ENCODE measurements at places on chromosomes 13 and 19.
A peak's percentile ranks its signal among the peaks of the same experiment; 100 is the strongest.

DNA sequence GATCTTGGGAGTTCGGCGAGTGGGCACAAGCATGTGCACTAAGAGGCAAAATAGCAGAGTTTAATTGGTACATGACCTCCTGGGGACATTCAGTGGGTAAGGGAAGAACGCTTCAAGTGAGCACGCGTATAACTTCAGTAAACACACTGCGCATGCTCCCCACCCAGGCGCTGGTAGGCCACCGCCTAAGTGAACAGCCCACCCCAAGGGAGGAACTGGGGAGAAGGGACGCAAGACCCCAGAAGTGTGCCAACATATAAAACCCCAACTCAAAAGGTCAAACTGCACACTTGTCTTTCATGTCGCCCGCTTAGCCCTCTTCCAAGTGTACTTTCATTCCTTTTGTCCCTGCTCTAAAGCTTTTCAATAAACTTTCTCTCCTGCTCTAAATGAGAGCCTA is 10.5 kb upstream of the NTN5 start:
- no peak for DNase-seq

DNA sequence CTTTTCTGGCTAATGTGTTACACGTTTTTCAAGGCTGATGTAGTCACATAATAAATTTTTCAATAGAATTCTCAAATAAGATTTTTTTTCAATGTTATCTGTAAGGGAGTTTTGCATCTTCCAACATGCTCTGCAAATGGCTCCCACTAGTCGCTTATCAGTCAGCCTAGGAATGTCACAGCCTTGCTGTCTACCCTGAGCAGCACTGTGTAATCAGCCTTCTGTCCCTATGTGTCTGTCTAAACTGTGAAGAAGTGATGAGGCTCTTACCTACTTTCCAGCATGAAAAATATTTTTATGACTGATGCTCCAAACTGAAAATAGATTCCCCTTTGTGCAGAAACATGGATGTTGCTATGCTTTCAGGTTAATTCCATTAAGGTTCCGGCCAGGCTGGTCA is 75.1 kb upstream of the FAM216B start:
- no peak for DNase-seq

GRCh38 chr13:99998261-99998660 is 16.7 kb downstream of the ZIC2 start:
- DNase-seq, result no peak

- DNase-seq, result no peak
These were observed 1.7 kb downstream of the ZNF160 start for GRCh38 chr19:53101518-53101917.

- peak; percentile 88 for DNase-seq
These were observed 374.0 kb downstream of the IRS2 start for GRCh38 chr13:109412283-109412901.

- no peak for DNase-seq
These were observed 6.3 kb downstream of the MAP1S start for GRCh38 chr19:17725422-17726078.

DNA sequence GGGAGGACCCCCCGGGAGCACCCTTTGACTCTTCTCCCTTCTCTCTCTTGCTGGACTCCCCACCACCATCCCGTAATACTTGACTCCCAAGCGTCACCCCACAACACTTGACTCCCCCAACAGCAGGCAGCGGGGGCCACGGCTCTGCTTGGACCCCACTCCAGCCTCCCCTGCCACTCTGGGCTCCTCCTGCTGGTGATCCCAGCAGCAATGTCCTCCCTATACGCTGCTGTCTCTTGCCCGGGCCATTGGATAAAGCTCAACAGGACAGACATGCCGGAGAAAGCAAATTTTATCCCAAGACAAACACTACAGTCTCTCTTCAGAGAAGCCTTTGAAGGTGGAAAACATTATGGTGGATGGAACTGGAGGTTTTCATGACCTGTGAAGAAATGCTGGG is 20.4 kb upstream of the AMER2 start:
- no peak for DNase-seq

DNA sequence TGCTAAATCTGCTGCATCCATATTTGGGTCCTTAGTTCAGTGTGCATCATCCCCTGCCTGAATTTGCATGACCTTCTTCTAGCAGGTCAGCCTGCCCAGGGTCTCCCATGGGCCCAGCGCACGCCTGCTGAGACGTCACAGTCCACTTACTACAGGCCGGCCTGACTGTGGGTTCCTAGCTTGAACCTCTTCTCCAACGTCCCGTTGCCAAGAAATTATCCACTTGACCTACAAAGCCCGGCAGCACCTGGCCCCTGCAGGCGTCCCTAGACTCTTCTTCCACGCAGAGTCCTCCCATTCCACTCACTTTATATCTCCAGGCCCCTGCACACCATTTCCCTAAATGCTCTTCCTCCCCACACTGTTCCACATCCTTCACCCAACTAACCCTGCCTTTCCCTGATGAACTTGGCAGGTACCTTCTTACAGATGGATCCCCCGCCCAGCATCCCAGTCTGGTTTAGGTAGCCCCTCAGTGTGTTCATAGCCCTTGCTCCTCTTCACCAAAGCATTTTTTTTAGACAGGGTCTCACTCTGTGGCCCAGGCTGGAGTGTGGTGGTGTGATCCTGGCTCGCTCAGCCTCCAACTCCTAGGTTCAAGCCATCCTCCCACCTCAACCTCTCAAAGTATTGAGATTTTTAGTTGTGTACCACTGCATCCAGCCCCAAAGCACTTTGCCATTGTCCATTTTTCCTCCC is 155.0 kb upstream of the SOX1 start:
- no peak for DNase-seq

DNA sequence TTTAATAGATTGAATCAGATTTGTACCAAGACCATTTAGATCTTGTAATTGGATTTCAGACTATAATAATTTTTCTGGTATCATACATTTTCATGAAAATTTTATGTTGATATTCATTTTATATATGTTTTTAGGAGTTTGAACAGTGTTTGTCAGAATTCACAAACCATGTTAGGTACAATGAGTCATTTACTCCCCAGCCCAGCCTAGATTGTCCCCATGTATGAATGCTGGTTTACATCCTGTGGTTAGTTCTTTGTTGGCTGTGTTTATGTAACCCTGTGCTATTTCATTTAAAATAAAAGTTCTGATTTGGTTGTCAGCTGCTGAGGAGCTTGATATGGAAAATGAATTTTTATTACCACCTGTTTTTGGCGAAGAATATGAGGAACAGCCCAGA is 96.7 kb downstream of the GJA3 start:
- no peak for DNase-seq

DNA sequence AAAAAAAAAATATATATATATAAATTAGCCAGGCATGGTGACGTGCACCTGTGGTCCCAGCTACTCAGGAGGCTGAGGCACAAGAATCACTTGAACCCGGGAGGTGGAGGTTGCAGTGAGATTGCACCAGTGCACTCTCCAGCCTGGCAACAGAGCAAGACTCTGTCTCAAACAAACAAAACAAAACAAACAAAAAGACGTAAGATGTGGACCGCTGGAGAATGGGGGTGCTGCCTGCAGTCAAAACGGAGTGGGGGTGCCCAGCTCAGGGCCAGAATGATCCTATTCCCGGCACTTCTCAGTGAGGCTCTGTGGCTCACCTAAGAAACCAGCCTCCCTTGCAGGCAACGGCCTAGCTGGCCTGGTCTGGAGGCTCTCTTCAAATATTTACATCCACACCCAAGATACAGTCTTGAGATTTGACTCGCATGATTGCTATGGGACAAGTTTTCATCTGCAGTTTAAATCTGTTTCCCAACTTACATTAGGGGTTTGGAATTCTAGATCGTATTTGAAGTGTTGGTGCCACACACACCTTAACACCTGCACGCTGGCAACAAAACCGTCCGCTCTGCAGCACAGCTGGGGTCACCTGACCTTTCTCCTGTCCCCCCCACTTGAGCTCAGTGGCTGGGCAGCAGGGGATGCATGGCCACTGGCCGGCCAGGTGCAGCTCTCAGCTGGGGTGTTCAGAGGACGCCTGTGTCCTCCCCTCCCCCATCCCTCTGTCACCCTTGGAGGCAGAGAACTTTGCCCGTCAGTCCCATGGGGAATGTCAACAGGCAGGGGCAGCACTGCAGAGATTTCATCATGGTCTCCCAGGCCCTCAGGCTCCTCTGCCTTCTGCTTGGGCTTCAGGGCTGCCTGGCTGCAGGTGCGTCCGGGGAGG is at the start of gene F7:
Gene F7, plus strand, starts transcription at position 760 of the 889 bp plus-strand sequence. Its CDS starts 51 bp downstream, at position 811.
- DNase-seq, result no peak

DNA sequence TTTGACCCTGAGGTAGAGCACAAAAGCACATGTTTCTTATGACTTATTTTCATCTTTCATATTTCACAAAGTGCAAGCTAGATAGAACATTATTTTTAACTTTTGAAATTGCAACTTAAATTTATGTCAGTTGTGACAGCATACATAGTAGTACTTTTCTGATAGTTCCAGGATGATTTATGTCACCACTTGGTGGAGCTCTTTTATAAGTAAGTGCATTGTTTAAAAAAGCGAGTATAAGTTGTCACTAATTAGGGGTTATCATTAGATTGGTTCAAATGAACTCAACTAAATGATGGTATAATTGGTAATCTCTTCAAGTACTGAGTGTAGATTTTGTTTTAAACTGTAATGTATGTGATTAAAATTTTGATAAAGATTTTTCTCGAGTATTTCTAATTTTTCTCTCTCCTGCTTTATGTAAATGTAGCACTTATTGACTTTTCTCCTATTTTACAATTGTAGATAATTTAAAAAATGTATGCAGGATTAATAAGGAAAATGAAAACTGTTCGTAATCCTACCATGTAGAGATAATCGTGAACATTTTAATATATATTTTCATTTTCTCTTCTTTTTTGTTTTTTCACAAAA is 31.1 kb downstream of the RB1 start:
- DNase-seq, result no peak

DNA sequence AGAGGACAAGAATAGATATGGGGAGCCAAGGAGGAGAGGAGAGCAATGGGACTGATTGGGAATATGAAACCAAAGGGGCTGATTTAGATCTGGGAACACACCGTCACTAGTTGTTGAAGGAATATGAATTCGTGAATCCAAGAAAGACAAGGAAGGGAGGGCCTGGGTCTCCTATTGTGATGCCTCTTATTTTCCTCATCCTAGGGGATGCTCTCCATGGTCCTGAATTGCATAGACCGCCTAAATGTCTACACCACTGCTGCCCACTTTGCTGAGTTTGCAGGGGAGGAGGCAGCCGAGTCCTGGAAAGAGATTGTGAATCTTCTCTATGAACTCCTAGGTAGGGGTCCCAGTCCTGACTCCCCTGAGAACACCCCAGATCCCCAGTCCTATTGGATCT is 21.5 kb downstream of the RYR1 start:
- DNase-seq, result no peak

GRCh38 chr13:58080806-58081205 is 449.3 kb downstream of the PCDH17 start:
- no peak for DNase-seq

- DNase-seq, result no peak
These were observed 12.1 kb upstream of the ZNF441 start for GRCh38 chr19:11754663-11755062.

GRCh38 chr13:91370501-91370900 is 23.0 kb downstream of the MIR17HG start:
- no peak for DNase-seq

- no peak for DNase-seq
These were observed 68.2 kb downstream of the STK24 start for GRCh38 chr13:98508685-98509084.

- no peak for DNase-seq
These were observed 19.3 kb downstream of the ZNF613 start for GRCh38 chr19:51946602-51947001.
